T-helper 1 cell (primary cell): ENCODE measurements at places on chromosomes 5 and 9.

- no peak for DNase-seq
These were observed 69.8 kb downstream of the EQTN start for GRCh38 chr9:27227192-27227591.

DNA sequence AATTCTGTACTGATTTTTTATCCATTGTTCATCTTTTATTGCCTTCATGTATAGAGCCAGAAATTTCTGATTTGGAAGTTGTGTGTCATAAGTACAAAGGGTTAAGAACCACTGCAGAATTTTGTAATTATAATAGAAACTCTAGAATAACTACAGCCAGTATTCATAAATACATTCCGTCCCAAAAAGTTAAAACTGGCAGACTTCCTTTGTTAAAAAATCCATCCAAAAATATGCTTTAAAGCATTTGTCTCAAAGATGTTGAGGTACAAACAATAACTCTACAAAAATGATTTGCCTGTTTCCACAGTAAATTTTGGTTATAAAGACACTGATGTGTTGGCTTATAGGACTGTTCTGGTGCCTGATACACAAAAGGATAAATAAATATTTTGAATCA, 436.6 kb downstream of the DTWD2 start:
- no peak for DNase-seq

DNA sequence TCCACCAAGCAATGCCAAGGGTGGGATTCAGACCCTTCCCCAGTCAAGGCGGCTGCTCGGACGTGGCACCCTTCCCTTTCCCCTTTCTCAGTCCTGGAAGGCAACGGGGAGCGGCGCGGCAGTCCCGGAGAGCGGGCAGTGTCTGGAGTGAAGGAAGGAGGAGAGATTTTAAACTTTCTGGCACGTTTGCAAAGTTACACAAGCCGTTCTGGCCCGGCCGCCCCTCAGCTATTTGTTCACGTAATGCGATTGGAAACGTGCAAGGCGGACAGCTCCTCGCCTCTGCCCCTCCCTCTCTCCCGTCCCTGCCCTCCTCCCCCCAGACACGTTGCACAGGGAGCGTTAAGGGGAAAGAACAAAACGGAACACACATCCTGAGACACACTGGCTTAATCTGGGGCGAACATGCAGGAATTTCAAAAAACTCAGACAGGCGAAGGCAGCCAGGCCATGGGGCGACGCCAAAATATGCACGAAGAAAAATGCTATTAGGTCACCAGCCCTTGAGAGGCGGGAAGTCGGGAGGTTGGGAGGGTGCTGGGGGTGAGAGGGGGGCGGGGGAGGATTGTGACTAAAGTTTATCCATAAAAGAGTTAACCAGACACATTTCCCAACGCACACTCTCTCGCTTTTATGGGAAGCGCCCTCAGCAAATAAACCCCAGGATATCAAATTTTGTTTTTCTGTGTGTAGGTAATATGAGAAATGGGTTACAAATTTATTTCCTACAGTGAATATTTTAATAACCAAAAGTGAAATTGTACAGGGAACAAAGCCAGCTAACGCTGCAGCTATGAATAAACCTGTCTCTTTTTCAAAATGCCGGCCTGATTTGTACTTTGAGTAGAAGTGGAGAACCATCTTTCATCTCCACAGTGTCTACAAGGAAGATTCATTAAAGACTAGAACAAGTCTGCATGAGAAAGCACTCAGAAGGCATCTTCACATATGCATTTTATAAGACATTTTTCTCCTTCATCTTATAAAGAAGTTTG, at the start of gene LOX:
TSS of gene LOX (minus strand) at position 144 of the 995 bp plus-strand sequence. CDS start 274 bp downstream, outside the sequence.
- no peak for DNase-seq

- no peak for DNase-seq
These were observed 204.9 kb downstream of the FANCC start for GRCh38 chr9:95112436-95113280.

DNA sequence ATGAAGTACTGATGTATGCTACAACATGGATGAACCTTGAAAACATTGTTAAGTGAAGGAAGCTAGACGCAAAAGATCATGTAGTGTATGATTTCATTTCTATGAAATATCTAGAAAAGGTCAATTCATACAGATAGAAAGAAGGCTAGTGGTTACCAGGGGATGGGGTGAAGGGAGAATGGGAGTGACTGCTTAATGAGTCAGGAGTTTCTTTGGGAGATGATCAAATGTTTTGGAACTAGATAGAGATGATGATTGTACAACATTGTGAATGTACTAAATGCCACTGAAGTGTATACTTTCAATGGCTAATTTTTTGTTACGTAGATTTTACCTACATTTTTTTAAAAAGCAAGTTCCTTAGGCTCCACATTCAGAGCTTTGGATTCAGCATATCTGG, 14.9 kb upstream of the DELE1 start:
- DNase-seq, result no peak

GRCh38 chr5:160488394-160489325, 67.0 kb downstream of the PTTG1 start:
- no peak for DNase-seq
